Central memory CD4-positive, alpha-beta T cell (primary cell): ENCODE measurements at places on chromosomes 3 and 15.

GRCh38 chr3:139104062-139104461, 59.4 kb upstream of the PRR23C start:
- no peak for DNase-seq

DNA sequence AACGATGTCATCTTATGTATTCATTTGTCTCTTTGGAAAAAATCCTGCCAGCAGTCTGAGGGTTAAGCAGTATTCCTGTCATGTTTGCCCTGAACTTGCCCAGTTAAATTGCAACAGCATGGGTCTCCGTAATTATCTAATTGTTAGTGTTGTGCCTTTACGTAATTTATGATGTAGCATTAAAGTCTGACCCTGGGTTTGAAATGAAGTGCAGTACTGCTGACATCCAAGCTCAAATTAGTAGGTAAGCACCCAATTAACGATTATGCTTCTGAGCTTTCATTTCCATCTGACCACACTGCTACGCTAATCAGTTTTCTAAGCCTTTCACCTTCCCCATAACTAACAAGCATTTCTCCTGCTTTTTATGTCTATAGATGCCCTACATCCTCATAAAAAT, 241.8 kb downstream of the ARRDC4 start:
- DNase-seq: no peak

- DNase-seq: no peak
Observed at GRCh38 chr3:126971891-126972351, 11.0 kb upstream of the PLXNA1 start.

DNA sequence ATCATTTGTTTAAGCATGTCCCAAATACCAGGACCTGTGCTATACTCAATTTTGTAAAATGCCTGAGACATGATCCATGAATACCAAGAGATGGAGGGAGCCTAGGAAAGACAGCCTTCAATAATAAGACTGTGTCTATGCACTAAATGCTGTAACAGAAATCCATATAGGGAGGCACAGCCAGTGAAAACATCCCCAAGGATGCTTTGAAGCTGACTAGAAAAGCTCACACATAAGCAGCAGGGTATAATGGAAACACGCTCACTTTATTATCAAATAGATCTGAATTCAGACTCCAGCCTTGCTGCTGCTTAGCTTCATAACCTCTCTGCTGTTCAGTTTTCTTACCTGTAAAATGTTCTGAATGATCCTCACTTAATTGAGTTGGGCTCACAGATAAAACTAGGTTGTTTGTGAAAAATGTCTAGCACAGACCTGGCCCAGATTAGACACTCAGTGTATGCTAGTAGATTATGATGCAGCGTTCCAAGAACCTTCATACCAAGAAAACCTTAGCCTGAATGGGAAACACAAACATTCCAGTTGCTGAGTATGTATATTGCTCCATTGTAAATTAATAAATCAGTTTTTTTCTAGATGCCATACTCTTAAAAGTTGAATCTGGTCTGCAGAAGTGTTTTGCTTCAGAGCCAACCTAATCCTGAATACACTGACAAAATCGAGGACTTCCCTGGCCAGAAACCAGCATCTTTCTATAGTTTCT, 3.8 kb upstream of the LARP6 start:
- no peak for DNase-seq

GRCh38 chr15:31403096-31403495, 76.5 kb downstream of the KLF13 start:
- DNase-seq: no peak

DNA sequence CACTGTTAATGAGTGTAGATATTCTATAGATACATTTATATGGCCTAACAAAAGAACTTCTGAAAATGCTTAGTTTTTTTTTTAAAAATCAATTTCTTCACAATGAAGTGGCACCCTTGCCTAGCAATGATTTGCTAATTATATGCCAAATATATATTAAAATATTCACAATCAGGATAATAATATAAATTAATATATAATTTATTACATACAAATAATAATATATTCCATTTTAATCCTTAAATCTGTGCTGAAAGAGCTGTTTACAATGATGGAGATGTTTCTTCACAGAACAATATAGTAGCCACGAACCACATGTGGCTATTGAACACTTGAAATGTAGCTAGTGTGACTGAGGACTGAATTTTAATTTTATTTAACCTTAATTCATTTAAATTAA, 648.4 kb upstream of the GBE1 start:
- DNase-seq: no peak

DNA sequence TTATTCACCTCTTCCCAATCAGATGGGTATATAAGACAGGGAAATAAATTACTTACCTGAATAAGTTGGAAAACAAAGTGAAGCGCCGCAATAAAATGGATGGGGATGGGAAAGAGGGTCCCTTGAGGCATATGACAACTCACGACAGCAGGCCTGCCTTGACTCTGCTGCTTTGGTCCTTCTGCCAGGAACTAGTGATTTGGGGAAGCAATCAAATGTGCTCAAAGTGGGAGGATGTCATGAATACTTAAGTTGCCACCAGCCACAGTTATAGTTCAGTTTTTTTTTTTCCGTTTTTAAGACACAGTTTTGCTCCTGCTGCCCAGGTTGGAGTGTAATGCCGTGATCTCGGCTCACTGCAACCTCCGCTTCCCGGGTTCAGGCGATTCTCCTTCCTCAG, 4.6 kb downstream of the PARL start:
- DNase-seq: no peak

- DNase-seq: no peak
Observed at GRCh38 chr3:16399473-16399872, 114.0 kb downstream of the RFTN1 start.

- no peak for DNase-seq
Observed at GRCh38 chr3:103924544-103924943, 1442.2 kb upstream of the ALCAM start.

DNA sequence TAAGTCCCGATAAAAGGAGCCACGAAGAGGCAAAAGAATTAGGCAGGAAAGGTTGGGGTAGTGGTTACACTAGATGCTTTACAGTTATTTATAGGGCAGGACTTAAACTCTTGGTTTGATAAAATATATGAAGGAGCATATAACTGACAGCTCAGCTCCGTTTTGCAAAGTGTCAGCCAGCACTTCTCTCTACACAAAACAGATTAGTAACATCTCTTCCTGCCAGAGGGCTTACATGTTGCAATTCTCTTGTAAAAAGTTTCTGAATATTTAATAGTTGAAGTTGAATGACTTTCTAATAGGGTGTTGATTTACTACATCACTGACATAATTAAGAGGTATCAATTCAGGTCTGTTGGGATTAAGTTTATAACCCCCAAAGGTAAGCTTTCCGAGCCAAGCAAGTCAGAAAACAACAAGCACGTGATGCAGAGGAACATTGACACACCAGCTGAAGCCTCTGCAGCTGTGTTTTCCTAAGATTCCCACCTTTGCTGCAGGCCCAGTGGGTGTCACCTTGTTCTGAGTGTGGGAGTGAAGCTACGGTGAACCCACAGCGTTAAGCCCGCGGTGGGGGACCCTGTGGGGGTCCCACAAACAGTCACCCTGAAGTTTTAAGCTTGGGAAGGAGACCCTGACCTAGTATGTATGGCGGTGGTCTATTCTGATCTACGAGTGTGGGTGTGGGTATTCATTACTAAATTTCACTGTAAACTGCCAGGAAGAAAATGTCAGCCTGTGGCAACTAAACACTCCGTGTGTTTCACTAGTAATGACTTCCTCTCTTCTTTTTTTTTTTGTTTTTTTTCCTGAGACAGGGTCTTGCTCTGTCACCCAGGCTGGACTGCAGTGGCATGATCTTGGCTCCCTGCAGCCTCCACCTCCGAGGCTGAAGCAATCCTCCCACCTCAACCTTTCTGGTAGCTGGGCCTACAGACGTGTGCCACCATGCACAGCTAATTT, 22.0 kb upstream of the ATP13A3 start:
- DNase-seq: no peak
